ENCODE measurements at places on chromosomes 6 and 20. TPM values are rescaled to one million over a fixed set of nuclear protein-coding genes. Genes with fewer than 3 reads are reported as not detected.

FUT9 gene
- total RNA-seq, result not detected

KHDC1L gene
- 0.41 TPM for total RNA-seq

DDO gene
- 0.09 TPM for total RNA-seq

SCUBE3 gene
- total RNA-seq, result 0.05 TPM

WFDC5 gene
- total RNA-seq, result not detected

COL12A1 gene
- 5.4 TPM for total RNA-seq

GSTA2 gene
- not detected for total RNA-seq

FOXF2 gene
- total RNA-seq, result 19.5 TPM

NRSN1 gene
- total RNA-seq, result not detected

GABRR1 gene
- not detected for total RNA-seq

STX11 gene
- 2.4 TPM for total RNA-seq

RIMS1 gene
- not detected for total RNA-seq

TRIM40 gene
- not detected for total RNA-seq

PLCB4 gene
- 25.2 TPM for total RNA-seq

ATF6B gene
- 36.4 TPM for total RNA-seq

UST gene
- total RNA-seq, result 5.5 TPM

Data from A549 treated with dexamethasone at 1 μM for 4 hours (cell line).